ENCODE measurements at places on chromosomes 12 and 14.

DNA sequence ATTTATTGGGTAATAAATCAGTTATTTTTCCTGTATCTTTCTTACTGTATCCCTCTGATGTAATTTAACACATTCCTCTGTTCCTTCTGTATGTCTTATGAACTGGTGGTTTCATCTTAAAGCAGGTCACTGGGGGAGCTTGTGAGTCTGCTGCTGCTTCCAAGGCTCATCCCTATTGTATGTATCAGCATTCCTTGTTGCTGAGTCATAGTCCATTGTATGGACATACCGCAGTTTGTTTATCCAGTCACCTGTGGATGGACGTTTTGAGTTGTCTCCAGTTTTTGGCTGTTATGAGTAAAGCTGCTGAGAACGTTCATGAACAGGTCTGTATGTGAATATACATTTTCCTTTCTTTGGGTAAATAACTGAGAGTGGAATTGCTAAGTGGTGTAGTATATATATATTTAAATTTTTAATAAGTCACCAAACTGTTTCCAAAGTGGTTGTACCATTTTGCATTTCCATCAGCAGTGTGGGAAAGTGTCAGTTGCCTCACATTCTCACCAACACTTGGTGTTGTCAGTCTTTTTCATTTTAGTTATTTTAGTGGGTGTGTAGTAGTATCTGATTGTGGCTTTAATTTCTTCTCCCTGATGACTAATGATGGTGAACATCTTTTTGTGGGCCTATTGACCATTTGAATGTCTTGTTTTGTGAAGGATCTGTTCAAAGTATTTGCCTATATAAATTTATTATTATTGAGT is 82.7 kb downstream of the BEGAIN start:
- peak; percentile 9 for DNase-seq

DNA sequence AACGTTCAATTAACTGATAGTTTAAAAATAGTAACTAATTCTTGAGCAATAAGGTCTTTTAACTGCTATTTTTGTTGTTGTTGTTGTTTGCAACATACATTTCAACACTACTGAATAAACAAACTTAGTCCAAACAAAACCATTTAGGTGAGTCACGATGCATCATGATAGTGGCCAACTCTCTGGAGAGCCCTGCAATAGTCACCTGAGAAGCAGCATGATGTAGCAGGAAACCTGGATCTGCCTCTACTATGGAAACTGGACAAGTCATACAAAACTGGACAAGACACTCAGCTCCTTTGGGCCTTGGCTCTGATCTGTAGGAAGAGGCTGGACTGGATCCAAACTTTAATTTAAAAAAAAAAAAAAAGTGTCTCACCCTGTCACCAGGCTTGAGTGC is 117.3 kb downstream of the MED13L start:
- no peak for DNase-seq

DNA sequence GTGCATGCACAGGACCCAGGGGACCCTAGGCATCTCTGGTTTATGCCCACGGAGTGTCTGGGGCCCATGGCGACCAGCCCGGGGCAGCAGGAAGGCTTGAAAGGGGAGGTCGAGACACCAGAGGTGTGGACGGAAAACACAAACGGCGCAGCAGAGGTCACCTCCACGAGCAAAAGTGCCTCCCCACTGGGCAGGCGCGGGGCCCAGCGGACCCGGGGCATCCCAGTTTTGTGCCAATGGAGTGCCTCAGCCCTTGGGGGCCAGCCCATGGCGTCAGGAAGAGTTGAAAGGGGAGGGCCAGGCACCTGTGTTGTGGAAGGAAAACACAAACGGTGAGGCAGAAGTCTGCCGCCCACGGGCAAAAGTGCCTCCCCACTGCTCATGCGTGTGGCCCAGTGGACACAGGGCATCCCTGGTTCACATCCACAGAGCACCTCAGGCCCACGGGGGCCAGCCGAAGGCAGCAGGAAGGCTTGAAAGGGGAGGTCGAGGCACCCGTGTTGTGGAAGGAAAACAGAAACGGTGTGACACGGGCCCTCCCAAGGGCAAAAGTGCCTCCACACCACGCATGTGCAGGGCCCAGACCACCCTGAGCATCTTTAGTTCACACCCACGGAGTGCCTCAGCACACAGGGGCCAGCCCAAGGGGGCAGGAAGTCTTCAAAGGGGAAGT is 378.8 kb downstream of the ALG10 start:
- no peak for DNase-seq

GRCh38 chr12:117437516-117438255 is 76.3 kb upstream of the NOS1 start:
- no peak for DNase-seq

DNA sequence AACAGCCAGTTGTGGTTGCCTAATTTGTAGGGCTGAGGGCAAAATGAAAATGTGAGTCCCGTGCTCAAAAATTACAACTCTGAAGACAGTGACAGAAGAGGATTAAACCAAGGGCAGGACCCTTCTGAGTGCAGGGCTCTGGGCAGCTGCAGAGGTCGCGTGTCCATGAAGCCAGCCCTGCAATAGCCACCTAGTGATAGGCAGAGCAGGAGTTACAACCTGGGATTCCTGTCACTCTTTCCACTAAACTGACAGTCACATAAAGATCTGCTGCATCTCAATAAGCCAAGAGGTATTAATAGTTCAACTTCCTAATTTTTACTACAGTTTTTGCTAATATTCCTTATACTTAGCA is 94.1 kb downstream of the SLC2A13 start:
- DNase-seq: no peak
